ENCODE measurements at places on chromosomes 12 and 14.

GRCh38 chr14:64197996-64198395 lies 96.2 kb downstream of the ESR2 start:
- no peak for DNase-seq

- no peak for DNase-seq
Observed at GRCh38 chr14:71714225-71714624, 218.0 kb upstream of the RGS6 start.

GRCh38 chr12:4286771-4287317 lies 13.3 kb downstream of the CCND2 start:
- no peak for DNase-seq

GRCh38 chr14:35441160-35441559 lies 36.6 kb upstream of the NFKBIA start:
- DNase-seq, result no peak

- DNase-seq, result no peak
Observed at GRCh38 chr14:93109572-93110481, 5.9 kb downstream of the ITPK1 start.

DNA sequence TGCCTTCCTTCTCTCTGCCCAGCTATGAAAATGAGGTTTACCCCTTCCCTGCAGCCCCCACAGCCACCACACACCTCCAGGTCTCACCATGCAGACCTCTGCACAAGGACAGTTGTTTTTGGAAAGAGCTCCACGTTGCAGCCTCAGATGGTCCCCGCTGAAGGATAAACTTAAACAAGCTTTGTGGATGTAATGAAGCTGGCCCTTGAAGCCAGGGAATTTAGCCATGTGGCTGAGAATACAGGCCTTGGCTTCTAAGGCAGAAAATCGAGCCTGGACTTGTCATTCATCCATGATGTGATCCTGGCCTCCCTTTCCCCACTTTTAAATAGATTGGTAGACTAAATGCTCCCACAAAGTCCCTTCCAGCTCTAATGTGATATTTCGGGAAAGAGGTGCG lies 79.4 kb downstream of the TBX3 start:
- DNase-seq, result no peak

DNA sequence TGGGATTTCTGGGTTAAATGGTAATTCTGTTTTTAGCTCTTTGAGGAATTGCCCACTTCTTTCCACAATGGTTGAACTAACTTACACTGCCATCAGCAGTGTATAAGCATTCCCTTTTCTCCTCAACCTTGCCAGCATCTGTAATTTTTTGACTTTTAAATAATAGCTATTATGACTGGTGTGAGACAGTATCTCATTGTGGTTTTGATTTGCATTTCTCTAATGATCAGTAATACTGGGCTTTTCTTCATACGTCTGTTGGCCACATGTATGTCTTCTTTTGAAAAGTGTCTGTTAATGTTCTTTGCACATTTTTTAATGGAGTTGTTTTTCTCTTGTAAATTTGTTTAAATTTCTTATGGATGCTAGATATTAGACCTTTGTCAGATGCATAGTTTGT lies 323.7 kb downstream of the CCDC91 start:
- DNase-seq, result no peak

DNA sequence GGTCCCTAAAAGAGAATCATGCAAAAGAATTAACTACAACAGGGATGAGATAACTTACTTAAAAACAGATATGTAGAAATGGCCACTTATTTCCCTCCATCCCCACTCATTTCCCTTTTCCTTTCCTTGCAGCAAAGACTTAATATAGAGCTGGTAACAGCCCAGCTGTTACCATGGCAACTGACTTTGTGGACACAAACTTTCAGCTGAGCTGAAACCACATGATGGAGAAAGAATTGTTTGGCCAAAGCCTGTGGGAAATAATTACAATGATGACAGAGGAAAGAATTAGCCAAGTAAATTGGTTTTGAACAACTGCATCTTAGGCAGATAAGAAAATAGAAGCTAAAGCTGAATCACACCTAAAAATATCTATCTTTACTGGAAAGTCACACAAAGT lies 364.9 kb downstream of the GALC start:
- DNase-seq, result peak; percentile 7

DNA sequence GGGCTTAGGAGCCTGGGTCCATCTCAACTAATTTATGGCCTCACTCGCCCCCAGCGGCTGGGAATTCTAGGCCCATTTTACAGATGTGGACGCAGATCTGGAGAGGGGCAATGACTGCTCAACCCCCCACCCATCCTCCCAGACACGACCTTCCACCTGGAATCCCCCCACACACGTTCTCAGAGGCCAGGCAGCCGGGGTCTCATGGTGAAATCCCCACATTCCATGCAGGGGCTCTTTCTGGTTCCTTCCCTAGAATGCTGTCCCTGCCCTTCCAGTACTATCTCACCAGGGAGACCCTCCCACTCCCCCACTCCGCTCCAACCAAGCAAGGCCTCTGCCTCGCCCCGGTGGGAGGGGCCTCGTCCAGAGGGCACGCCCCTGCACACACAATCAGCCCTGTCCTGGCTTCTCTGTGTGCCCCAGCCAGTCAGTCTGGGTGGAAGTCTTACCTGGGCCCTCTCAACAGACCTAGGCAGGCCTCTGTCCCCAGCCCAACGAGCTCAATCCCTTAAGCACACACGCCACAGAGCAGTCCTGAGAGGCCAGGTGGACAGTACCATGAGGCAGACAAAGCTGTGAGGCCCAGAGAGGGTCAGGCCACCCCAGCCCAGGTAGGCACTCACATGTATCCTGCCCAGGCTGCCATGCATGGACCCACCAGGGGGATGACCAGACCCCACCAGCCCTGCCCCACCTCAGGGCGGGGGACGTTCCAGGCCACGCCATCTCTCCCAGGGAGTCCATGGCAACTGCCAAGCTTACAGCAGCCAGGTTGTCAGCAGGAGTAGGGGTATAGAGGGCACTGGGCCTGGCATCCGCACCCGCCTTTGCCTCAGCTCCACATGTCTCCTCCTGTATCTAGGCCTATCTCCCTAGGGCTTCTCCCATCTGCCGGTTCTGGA lies 1.3 kb upstream of the ANKRD9 start:
- no peak for DNase-seq

GRCh38 chr12:6082613-6083012 lies 41.9 kb downstream of the VWF start:
- no peak for DNase-seq

- no peak for DNase-seq
Observed at GRCh38 chr12:106631150-106631549, 48.3 kb downstream of the RFX4 start.

- no peak for DNase-seq
Observed at GRCh38 chr12:126535971-126536370, 1470.7 kb downstream of the AACS start.

GRCh38 chr14:77024171-77024691 lies 4.3 kb downstream of the IRF2BPL start:
- peak; percentile 77 for DNase-seq

DNA sequence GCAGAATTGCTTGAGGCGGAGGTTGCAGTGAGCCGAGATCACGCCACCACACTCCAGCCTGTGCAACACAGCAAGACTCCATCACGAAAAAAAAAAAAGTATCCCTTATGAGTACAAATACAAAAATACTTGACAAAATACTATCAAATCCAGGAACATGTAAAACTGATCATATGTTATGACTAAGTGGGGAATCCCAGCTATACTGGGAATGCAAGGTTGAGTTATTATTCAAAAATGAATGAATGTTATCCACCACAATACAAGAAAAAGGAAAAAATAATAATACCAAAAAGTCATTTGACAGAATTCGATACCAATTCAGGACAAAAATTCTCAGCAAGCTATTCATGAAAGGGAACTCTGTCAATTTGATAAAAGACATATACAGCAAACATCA lies 32.6 kb downstream of the MOK start:
- DNase-seq, result no peak

- no peak for DNase-seq
Observed at GRCh38 chr14:22613736-22614239, 15.7 kb downstream of the ABHD4 start.

DNA sequence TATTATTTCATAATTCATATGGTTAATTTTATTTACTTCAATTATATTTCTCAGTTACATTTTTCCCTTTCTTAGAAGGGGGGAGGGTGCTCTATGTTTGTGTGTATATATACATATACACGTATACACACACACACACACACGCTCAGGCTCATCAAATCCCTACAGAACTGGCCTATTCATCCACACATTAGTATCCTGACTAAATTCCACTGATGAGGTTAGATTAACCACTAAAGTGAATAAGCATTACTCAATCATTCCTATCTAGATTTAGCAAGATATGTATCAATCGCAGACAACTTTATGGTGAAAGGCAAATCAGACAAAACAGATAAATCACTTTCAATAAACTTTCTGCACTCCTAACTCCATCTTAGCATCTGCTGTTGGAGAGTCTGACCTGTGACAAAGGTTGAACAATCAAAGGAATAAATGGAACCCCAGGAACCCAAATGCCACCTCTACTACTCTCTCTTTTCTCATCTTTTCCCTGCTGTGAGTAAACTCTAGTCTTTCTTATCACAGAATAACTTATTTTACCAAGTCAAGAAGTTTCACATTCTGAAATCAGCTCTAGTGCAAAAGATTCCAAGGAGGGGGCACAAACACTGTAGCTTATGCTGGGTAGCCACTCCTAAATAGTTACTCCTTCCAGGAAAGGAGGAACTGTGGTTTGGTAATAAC lies 67.6 kb downstream of the RALGAPA1 start:
- DNase-seq, result no peak

DNA sequence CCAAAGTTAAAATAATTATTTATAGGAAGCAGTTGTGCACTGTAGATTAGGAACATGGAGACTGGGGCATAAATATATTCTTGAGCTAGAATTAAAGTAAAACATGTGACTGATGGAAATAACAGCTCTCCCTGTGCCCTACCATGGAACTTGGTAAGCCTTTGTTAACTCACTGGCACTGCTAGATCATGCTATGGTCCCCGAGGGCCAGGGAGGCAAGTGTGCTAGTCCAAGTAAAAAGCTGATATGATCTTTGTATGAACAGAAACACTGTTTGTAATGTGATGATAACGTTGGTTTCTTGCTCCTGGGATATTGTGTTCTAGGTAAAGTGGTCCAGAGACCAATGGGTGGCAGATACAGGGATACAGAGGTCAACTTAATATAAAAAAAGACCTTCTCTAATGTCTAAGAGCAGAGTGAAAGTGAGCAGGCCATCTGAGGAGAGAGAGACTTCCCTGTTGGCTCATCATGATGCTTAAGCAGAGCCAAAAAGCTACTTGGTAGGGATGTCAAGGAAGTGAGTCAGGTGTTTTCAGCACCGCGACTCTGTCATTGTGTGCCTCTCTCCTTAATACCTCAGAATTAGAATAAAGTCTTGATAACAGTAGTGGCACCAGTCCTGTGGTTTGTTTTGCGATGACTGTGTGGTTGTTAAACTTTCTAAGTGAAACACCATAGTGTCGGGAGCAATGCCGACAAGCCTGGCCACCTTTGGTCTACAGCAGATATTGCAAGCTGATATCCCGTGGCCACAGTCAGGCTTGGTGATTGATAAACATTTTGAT lies 27.6 kb downstream of the BICD1 start:
- DNase-seq, result no peak

DNA sequence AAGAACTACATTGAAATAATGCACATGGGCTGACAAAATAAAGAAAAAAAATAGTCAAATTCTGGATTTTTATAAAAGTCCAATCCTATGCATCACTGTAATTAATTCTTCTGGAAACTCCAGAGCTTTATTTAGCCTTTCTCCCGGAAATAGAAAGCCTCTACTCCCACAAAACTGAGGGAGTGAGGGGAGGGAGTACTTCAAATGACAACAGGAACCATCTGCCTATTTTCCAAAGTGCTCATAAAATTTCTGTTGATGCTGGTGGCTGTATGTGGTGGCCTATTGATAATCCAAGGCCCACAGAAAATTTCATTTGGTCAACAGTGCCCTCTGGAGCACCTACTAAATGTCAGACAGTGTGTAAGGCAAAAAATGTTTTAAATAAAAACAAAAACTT lies 64.6 kb downstream of the KIF21A start:
- no peak for DNase-seq

- DNase-seq, result no peak
Observed at GRCh38 chr14:104359301-104359968, 220.1 kb upstream of the C14orf180 start.

DNA sequence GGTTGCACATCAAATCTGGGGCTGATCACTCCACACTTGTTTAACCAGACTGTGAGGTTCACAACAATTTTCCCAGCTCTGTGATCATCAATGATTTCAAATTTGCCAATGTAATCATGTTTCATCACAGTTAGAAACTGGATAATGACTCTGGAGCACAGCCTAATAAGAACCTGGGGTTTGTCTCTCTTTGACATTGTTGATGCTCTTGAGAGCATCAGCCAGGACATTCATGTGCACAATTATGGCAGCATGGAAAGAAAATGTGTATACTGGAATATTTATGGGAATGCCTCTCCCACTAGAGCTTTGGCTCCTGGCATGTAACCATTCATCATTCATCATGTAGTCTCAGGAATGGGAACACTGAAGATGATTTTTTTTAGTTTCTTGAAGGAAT lies 47.0 kb downstream of the SIX1 start:
- DNase-seq, result no peak

- DNase-seq, result no peak
Observed at GRCh38 chr14:61480704-61481285, 159.4 kb downstream of the PRKCH start.

Data from NCI-H1417 treated with DMSO at 0.1 percent for 48 hours (cell line).